T-cell (primary cell): ENCODE measurements at places on chromosomes 6 and 20. TPM values are rescaled to one million over a fixed set of nuclear protein-coding genes. Genes with fewer than 3 reads are reported as not detected.

DNA sequence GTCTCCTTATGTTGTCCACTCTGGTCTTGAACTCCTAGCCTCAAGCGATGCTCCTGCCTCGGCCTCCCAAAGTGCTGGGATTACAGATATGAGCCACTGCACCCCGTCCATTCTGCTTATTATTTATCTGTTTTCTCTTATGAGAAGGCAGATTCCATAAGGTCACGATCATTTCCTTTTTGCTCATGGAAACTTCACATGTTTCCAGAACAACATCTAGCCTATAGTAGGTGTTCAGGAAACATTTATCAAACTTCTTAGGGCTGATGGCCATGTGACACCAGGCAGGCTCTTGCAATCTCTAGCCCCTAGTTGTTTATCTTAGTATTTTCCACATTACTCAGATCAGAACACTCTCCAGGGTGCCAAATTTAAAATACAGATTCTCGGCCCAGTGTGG lies 61.2 kb downstream of the ZFP64 start:
- no peak for DNase-seq

The ERMARD gene
- 24.7 TPM for total RNA-seq

DNA sequence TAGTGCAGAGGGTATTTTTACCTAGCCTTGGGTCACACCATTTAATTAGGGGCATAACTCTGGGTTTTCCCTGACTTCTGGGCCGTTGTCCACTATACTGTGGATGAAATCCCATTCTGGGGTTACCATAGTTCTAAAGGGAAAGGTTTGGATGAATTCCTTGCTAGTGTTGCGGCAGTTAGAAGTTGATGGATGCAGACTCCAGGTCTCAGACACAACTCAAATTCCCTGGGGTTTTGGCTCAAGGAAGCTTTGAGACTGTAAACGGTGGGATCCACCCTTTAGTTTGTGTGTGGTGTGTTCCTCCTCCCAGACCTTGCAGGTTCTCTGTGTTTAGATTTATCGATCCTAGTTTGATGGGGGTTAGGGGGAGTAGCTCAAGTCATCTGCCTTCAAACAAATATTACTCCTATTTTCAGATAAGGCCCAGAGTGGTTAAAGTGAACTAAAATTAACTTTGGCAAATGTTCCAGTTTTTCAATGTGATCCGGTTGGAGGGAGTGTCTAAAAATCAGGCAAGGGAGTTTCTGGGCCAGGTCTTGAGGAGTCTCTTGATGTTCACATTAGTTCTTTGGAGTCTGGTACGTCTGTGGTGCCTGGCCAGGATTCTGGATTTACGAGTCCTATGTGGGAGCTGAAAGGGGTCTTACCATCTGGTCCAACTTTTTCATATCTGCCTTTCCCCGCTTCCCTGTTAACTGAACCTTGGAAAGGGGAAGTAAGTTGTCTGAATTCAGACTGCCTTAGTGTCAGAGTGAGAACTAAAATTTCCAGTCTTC lies 1.5 kb downstream of the RALY start:
- no peak for DNase-seq

- no peak for DNase-seq
Measured at GRCh38 chr6:113920663-113921267, 50.2 kb downstream of the HDAC2 start.

- no peak for DNase-seq
Measured at GRCh38 chr6:52517502-52518278, 59.2 kb downstream of the TRAM2 start.

- no peak for DNase-seq
Measured at GRCh38 chr20:51727872-51728271, 40.3 kb downstream of the ATP9A start.

DNA sequence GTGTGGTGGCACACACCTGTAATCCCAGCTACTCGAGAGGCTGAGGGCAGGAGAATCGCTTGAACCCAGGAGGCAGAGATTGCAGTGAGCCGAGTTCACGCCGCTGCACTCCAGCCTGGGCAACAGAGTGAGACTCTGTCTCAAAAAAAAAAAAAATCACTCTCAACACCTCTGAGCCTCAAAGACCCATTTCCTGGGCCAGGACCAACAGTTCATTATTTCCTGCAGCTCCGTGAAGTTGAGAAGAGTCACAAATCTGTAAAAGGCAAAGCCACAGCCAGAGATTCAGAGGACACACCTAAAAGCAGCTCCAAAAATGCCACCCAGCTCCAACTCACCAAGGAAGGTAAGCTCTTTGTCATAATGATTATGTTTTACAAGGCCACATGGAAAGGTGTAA lies 15.2 kb upstream of the NOP56 start:
- no peak for DNase-seq

GRCh38 chr20:42483730-42484303 lies 705.9 kb downstream of the PTPRT start:
- DNase-seq = no peak
